ENCODE measurements at places on chromosomes 2 and 18.
A peak's percentile ranks its signal among the peaks of the same experiment; 100 is the strongest.

- DNase-seq, result no peak
Measured at GRCh38 chr2:66432801-66433694, 1.9 kb upstream of the MEIS1 start.

DNA sequence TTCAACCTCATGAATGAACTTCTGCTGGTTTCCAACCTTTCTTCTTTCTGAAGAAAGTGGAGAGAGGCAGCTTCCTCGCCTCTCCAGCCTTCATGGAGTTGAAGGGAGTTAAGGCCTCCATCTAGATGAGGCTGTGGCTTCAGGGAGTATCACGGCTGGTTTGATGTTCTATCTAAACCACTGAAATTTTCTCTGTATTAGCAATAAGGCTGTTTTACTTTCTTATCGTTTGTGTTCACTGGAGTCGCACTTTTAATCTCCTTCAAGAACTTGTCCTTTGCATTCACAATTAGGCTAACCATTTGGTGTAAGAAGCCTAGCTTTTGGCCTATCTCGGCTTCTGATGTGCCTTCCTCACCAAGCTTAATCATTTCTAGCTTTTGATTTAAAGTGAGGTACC, 19.9 kb upstream of the CTDP1 start:
- no peak for DNase-seq

- DNase-seq, result no peak
Measured at GRCh38 chr2:43194121-43194869, 32.1 kb downstream of the ZFP36L2 start.

GRCh38 chr2:44793322-44793870, 148.1 kb upstream of the SIX3 start:
- peak; percentile 37 for DNase-seq

- DNase-seq, result peak; percentile 57
Measured at GRCh38 chr2:55581435-55581834, 36.0 kb downstream of the PPP4R3B start.

- DNase-seq, result no peak
Measured at GRCh38 chr2:20299113-20299512, 51.5 kb downstream of the PUM2 start.

DNA sequence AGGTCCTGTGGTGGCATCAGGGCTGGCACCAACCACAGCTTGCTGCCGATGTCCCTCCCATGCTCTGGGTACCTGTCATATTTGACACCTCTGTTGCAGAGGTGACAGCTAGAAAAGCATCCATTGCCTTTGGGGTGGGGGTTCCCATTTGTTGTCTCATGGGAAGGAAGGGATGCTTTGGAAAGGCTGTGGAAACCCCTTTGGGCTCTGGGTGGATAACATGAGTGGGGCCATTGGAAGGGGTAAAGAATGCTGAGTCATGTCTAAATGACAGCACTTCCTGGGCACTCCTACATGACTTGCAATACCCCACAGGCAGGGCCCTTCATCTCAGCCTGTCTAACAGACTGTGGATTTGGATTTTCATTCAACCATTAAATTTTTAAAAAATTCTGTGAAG, 27.8 kb downstream of the CTIF start:
- no peak for DNase-seq

DNA sequence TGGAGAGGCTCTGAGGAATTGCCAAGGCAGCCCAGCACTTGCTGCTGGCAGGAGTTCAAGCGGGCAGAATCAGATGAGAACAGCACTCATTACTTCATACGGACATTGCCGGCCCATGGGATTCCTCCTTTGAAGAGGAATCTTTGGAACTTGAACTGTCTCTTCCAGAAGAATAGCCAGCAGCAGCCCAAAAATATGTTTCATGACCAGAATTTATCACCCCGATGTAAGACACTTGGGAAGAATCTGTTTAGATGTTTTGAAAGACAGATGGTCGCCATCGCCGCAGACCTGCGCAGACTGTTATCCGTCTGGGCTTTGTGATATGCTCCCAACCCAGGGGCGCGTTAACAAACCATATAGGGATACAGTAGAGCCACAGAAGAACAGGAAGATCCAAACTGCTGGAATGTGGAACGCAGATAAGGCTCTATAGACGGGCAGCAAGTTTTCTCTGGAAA, 3.7 kb upstream of the ADI1 start:
- DNase-seq, result no peak

DNA sequence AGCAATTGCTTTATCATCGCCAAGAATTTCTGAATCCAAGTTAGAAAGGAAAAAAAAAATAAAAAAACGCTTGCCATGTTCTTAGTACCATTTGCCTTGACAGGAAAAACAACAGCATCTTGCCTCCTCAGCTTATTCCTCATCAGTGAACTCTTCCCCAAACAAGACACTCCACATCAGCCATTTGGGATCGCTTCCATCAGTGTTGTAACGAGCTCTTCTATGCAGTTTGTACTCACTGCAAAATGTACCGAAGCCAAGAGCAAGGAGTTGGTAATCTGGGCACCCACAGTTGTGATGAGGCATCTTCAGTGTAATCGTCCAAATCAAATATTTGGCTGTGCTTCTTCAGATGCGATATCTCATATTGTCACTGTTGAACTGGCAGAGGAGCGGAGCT, 503.7 kb downstream of the TMEM182 start:
- DNase-seq, result no peak

GRCh38 chr18:63763831-63764600, 11.2 kb upstream of the SERPINB7 start:
- DNase-seq, result no peak

- no peak for DNase-seq
Measured at GRCh38 chr2:226159875-226160479, 639.6 kb downstream of the IRS1 start.
